EH (cell line): ENCODE measurements at places on chromosomes 6 and 20.

DNA sequence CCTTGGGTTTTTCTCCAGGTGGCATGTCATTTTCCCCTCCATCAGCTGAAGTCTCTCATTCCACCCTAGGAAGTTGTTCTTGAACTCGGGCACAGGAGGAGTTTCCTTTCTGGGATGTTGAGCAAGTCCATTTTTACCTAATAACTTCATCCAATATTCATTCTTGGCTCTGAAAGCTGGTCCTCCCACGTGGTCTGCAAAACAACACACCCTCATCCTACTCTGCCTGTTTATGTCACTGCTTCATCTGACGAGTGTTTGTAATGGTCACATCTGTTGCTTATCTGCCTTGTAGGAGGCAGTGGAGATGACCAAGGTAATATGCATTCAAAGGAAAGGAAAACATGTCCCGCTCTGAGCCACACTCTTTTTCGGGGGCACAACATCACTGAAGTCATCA lies 41.7 kb upstream of the AIG1 start:
- no peak for DNase-seq

DNA sequence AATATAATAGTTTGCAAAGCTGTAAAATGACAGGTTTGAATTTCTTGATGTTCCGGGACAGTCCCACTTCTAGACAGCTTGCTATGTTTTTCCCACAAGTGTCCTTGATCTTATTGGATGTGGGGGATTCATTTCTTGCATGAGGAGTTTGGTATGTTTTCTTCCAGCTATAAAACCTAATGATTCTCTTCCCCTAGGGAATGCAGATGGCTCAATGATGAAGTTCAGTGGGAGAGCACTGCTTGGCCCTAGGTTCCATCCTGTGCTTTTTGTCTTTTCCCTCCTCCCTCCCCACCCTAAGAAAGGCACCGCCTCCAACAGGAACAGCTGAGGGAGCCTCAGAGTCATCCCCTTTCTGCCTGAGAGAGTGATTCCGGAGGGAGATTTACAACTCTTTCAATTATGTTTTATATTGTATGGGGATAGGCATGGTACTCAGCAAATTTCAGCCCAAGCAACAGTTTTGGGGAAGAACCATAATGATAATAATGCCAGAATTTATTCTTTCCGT lies 149.2 kb downstream of the PHACTR1 start:
- no peak for DNase-seq

GRCh38 chr20:13494019-13494418 lies 144.7 kb downstream of the TASP1 start:
- DNase-seq, result peak; percentile 35

GRCh38 chr6:35178932-35179832 lies 34.6 kb upstream of the SCUBE3 start:
- peak; percentile 54 for DNase-seq

DNA sequence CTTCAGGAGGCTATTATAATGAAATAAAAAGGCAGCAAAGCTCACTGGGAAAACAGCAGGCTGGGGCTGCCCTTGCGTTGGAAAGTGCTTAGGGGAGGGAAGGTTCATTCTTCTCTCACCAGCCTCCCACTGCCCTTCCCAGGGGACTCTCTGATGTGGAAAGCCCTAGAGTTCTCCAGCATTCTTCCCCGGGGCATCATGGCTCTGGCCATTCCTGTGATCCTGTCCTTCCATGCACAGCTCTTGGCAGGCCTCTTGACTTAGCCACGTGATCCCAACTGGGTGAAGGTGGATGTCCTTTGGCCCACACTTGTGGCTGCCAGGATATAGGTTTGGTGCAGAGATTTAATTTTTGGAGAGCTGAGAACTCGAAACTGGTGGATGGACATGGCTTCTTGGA lies 58.0 kb upstream of the ZNF831 start:
- DNase-seq, result no peak

- DNase-seq, result no peak
These were observed 202.4 kb downstream of the SAMD5 start for GRCh38 chr6:147710890-147711289.

DNA sequence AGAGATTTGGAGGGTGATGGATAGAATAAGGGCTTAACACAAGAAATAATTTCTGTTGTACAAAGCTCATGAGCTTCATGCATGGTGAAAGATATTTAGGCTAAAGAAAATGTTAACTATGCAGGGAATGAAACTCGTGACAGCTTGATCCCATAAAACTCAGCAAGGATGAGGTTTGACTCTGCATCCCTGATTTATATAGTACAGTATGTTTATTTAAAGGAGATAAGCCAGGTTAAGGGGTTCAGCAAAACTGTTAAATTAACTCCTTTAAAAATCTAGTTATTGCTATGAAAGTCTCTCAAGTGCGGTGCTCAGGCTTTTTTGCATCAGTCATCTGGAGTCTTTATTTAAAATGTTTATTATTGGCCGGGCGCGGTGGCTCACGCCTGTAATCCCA lies 326.4 kb downstream of the LAMA2 start:
- DNase-seq, result peak; percentile 80

DNA sequence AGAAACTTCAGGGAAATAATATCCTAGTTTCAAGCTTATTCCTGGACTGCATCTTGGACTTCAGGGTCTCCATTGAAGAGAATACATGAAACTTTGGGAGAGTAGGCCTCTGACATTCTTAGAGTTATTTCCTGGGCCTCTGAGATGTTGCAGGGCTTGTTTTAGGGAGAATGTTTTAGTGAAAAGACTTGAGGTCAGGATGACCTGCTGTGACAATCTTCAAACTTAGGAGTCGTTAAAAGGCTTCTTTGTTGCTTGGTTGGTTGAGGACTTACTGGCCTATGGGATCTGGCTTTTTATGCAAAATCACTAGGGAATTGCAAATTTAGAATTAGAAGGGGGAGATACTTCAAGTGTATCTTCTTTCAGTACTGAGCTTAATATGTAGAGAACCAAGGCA lies 613.2 kb upstream of the FLRT3 start:
- no peak for DNase-seq

DNA sequence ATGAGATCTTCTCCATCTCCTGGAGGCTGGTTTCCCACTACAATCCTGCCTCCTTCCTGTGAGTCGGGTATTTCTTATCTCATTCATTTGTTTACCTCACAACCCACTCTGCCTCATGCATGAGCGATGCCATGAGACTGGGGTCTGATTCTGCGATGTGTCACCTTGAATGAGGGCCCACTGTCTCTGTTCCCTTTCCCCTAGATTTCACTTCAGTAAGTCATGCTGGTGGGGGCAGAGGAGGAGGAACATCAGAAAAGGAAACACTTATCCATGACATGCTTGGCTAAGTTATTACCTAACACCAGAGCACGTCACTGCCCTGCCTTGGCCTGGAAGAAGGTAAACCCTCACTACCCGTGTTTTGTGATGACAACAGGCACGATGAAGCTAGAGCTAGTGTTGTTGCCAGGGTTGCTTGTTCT lies 337.4 kb upstream of the PRDM1 start:
- DNase-seq, result peak; percentile 34

GRCh38 chr6:4380881-4381281 lies 245.5 kb upstream of the ECI2 start:
- DNase-seq, result no peak

GRCh38 chr6:30152016-30152673 lies 8.9 kb downstream of the TRIM10 start:
- no peak for DNase-seq

GRCh38 chr6:150175586-150176151 lies 32.8 kb downstream of the PPP1R14C start:
- no peak for DNase-seq

- DNase-seq, result no peak
These were observed 35.8 kb upstream of the TMEM14A start for GRCh38 chr6:52635049-52635577.

DNA sequence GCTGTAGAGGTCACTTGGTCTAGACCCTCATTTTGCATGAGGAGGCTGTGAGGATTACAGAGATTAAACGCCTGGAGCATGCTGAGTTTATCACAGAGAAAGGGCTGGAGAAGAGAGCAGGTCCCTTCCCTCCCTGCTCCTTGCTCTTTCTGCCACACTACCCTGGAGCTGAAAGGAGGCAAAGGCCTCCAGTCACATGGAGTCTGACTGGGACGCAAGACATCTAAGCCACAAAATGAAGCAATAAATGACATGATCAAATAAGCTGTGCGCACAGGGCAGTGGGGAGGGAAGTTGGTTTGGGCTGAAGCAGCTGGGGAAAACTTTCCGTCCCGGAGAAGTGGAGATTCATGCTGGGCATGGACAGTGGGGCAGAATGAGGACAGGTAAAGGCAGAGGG lies 33.3 kb downstream of the ATXN1 start:
- DNase-seq, result no peak

DNA sequence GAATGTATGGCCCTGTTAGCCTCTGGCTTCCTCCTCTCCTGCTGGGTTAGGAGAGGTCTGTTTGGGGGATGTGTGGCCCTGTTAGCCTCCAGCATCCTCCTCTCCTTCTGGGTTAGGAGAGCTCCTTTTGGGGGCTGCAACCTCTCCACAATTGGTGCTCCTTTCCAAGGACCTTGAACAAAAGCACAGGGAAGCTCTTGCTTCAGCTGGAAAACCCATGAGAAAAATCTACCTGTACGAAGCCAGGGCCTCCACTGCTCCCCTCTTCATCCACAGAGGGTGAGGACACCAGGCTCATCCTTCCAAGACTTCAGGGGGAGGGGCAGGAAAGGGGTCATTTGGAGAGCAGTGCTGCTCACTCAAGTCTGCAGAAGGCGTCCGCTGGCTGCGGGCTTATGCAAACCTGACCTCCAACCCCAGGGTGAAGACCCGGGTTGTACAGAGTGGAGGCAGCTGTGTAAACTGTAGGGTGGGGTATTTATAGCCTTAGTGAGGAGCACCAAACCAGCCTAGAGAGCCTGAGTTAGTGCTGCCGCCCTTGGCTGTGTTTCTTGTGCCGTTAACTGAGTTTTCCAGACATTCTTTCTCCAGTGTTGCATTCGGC lies 62.1 kb downstream of the SLC24A3 start:
- no peak for DNase-seq

GRCh38 chr6:87944541-87944954 lies 103.1 kb upstream of the SPACA1 start:
- DNase-seq, result peak; percentile 71

DNA sequence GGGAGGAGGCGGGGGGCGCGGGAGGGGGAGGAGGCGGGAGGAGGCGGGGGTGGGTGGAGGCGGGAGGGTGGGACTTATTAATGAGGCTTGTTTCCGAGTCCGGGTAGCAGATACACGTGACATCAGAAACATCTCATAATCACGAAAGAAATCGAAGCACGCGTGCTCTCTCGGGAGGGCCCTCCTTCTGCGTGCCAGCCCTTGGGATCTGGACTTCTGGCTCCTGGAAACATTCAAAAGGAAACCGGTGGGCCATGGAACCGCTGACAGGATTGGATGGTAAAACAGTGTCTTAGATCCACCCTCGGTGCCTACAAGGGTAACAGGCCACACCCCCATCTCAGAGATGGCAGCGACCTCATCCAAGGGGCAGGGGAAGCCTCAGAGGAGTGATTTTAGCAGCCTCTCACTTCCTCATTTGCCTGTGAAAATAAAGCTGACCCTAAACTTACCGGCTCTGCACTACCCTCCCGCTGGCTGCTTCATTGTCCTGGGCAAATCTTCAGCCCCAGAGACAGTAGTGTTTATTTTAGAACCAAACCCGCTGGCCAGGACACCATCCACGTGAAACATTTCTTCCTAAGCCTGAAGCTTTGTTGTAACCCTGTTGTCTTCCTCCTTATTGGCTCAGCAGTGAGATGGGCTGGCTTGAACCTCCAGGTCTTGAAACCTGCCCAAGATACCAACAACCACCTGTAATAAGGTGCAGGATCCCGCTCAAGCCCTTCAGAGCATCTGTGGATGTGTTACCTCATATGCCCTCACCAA lies 97.5 kb downstream of the PSMG4 start:
- peak; percentile 69 for DNase-seq

DNA sequence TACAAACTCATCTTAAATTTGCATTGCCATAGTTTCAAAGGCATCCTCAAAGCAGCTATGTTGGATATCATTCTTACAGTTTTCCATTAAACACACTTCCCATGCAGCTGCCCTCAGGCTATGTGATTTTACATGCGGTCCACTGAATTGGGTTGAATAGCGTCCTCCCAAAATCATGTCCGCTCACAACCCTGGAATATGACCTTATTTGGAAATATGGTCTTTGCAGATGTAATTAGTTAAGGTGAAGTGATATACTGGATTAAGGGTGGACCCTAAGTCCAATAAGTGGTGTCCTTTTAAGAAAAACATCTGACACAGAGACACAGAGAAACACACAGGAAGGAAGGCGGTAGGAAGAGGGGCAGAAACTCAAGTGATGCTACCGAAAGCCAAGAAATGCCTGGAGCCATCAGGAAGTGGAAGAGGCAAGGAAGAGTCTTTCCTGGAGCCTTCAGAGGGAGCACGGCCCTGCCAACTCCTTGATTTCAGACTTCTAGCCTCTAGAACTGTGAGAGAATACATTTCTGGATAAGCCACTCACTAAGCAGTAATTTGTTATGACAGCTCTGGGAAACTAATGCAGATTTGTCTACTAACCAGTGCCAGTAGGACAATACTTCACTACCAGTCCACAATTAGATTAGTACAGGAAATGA lies 42.7 kb upstream of the NHSL1 start:
- DNase-seq, result peak; percentile 53

DNA sequence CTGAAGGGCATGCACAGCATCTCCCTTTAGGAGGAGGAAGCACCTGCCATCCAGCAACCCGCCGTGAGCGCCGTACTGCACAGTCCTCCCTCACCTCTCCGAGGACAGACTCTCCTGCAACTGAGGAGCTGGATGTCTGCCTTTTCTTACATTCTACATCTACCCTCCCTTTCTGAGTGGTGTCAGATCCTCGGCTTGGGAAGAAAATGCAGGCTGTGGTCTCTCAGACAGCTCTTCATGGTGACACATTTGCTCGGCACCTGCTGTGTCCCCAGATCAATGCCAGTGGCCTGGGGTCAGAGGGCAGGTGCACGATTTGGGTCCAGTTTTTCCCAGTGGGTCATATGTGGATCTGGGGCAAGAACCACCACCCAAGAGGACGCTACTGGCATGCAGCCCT lies 40.1 kb upstream of the BHLHE23 start:
- no peak for DNase-seq

GRCh38 chr20:56383334-56383733 lies 8.7 kb downstream of the AURKA start:
- no peak for DNase-seq
